ENCODE measurements at places on chromosomes 11 and 22.

GRCh38 chr11:32817181-32817851 lies 12.4 kb upstream of the PRRG4 start:
- no peak for DNase-seq

DNA sequence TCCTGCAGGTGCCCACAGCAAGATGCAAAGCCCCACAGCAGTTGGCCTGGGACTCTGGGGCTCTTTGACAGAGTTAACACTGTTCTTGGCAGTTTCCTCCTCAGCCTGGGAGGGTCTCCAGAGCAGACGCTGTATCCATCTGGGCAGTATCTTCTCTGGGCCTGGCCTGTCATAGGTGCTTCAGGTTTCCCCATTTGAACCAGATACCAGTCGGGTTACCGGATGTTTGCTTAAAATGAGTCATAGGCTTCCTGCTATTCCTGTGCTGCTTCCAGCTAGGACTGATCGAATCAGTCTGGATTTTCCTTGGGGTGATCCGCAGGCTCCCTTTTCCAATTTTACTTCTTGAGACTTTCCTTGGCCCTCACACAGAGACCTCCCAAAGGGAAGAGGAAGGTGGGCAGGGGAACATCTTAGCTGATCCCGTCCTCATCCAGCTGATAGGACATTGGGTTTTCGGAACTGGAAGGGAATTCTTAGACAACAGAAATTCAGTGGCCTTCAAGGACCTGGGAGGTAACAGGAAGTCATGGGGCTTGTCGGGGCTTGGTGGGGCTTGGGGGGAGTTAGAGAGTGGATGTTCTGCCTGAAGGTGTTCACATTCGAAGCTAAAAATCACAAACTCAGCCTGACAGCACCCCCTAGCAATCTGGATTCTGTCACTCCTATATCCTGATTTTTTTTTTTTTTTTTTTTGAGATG lies 2.4 kb upstream of the RANGAP1 start:
- DNase-seq, result no peak

DNA sequence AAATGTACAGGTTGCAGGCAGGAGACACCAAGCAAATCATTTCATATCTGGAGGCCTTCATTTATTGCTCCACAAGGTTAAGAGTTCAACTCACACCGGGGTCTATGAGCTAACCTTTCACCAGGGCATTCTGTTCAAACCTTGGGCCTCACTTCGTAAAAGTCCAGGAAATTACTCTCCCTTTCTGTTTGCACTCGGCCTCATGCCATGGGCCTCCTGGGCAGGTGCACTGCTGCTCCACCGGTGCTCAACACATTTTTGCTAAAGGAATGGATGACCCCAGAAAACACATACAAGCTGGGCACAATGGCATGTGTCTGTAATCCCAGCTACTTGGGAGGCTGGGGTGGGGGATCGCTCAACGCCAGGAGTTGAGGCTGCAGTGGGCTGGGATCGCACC lies 16.6 kb upstream of the RRP7A start:
- DNase-seq, result no peak

- DNase-seq, result peak; percentile 89
These were observed 183.9 kb downstream of the CTTN start for GRCh38 chr11:70581991-70582885.

GRCh38 chr22:24402460-24403192 lies 24.8 kb upstream of the ADORA2A start:
- peak; percentile 75 for DNase-seq

- no peak for DNase-seq
These were observed 5.6 kb upstream of the SYT8 start for GRCh38 chr11:1829039-1829820.

DNA sequence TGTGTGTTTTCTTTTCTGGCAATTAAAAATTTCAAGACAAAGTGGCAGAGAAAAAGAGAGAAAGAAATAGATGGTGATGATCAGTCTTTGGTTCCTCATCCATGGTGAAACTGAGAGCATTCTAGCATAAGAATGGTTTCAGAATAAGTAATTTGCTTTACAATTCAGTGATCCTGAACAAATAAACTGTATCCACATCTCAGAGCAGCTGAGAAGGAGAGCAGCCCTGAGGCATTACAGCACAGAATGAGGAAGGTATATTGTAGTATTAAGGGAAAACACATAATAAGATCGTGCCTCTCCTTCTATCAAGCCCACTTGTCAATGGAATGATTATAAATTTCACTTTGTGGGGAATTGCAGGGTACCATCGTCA lies 17.4 kb downstream of the LUZP2 start:
- no peak for DNase-seq

GRCh38 chr11:61778920-61779650 lies 13.3 kb downstream of the TMEM258 start:
- no peak for DNase-seq

- peak; percentile 90 for DNase-seq
These were observed 69.4 kb upstream of the FGF3 start for GRCh38 chr11:69888483-69889181.

GRCh38 chr11:108733479-108734116 lies 68.7 kb downstream of the DDX10 start:
- no peak for DNase-seq

DNA sequence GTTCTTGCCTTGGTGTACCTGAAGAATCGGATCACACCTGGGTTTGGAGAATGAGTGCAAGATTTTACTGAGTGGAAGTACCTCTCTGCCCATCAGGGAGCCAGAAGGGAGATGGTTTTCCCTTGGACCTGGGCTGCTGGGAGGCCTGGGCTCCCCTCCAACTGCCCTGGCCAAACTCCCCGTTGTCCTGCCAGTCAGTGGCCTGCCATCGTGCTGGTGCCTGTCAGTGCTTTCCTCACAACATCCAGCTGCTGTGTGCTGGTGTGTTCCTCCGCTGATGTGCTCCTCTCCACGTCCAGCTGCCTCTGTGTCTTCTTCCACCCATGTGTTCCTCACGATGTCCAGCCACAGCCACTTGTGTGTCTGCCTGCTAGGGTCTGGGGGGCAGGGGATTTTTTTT lies 87.9 kb upstream of the CLPB start:
- no peak for DNase-seq

DNA sequence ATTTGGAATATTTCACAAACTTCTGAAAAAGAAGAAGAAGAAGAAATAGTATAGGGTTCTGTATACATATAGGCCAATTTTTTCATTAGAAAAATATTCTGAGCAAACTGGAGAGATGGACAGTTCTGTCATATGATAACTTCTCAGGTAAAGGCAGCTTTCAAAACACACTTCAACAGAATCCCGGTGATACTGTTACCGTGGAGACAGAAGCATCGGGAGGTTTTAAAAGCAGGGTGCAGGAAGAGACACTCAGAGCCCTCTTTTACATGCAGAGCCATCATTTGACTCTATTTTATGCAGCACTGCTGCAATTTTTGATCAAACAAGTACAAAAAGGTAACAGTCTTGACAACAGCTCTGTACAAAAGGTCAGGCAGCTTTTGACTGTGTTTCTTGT lies 1785.4 kb downstream of the LRRC4C start:
- no peak for DNase-seq

DNA sequence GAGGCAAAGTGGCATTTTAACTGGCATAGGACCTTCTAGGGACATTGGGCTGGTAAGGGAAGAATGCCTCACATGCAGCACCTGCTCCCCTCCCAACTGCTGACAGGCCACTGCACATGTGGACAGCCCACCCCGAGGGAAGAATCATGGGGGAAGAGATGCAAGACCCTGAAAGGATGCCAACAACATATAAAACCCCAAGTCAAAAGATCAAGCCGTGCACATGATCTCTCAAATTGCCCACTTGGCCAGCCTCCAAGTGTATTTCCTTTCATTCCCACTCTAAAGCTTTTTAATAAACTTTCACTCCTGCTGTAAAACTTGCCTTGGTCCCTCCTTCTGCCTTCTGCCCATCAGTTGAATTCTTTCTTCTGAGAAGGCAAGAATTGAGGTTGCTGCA lies 947.8 kb upstream of the CCDC90B start:
- DNase-seq, result no peak

- no peak for DNase-seq
These were observed 13.3 kb downstream of the MS4A13 start for GRCh38 chr11:60528465-60528864.

DNA sequence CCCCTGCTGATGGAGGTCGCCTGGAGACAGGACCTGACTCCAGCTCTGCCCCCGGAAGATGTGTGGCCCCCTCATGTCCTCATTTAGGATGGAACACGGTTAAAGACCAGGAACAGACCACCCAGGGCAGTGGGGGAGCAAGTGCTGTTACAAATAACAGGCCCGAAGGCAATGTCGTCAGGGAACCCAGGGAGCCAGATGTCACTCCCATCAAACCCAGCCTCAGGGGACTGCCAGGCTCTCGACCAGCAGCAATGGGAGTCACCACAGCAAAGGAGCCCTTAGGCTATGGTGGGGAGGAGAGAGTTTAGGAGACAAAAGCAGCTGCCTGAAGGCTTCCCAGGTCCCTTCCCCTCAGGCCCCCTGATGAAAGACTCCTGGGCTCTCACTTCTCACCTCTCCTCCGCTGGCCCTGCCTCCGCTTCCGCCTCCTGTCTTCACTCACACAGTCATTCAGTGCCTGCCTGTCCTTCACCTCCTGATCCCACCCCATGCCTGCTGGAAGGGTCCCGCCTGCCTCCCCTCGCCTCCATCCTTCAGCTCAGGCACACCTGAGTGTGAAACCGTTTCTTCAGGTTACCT lies 4.4 kb downstream of the RPS19BP1 start:
- DNase-seq, result peak; percentile 20

GRCh38 chr11:2886191-2886894 lies 768 bp upstream of the CDKN1C start:
- DNase-seq, result no peak

DNA sequence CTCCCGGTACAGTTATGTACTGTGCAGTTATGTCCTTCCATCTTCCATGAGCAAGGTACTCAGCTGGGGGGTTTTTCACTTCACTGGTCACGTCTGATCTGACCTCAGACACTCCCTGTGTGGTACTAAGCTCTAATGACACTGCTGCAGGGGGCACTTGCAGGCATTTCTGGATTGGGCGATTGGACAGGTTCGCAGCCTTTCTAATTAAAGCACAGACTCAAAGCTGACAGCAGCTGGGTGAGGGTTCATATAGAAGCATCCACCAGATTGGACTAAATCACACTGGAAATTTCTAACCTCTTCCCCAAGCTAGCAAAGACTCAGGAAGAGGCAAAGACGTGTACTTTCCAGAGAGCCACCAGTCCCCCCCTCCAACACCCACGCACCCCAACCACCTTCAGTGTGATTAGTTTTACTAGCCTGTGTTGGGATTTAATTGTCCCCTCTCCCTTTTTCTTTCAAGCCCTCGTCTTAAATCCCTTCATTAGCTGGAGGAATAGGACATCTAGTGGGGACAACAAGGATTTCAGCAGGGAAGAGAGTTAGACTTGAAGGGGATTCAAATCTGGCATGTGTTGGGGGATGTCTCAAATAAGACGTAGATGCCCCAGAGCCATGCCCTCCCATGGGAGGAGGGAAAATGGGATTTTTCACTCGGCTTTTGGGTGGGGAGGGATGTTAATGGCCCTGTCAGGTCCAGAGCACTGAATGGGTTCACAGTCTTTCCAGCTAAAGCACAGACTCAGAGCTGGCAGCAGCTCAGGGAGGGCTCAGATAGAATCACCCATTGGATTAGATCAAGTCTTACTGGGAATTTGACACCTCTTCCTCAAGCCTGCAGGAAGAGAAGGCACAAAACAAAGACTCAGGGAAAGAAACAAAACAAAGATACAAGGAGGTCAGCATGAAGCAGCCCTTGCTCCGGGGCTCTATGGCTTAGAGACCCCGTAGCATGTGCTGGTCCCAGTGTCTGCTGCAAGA lies 10.9 kb downstream of the INS start:
- peak; percentile 76 for DNase-seq

DNA sequence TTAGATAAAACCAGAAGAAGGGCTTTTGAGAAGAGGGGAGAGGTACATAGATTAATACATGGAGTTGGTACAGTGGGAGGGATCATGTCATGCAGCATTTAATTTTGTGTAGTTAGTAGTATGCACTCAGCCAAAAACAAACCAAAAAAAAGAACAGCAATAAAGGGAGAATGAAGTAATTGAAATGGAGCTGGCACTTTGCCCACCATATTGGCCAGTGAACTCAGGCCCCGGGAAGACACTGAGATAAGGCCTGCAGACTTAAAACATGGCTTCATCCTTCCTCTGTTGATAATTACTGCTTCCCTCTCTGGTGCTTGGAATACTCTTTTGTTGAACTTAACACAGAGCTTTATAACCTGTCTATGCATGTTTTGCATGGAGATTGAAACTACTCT lies 3.1 kb downstream of the PANX1 start:
- peak; percentile 44 for DNase-seq

- no peak for DNase-seq
These were observed 24.6 kb downstream of the RPL3 start for GRCh38 chr22:39294571-39295468.
